ENCODE measurements at places on chromosomes 16 and 17.

DNA sequence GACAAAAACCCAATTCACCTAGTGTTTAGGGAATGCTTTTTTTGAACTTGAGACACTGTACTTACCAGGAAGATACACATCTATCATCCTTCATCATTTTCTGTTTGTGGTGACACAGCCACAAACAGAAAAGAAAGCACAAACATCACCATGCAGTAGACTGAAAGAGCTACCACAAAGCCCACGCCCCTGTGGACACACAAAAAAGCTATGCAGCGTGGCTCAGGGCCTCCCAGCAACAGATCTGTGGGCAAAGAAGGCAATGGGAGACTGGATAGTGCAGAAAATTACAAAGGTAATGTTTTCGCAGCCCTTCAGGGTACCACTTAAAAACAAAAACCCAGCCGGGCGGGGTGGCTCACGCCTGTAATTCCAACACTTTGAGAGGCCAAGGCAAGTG lies 9.6 kb downstream of the COTL1 start:
- DNase-seq, result no peak

GRCh38 chr16:13561291-13562070 lies 358.5 kb upstream of the ERCC4 start:
- no peak for DNase-seq

GRCh38 chr17:74919440-74920305 lies 3.4 kb downstream of the USH1G start:
- DNase-seq, result no peak

DNA sequence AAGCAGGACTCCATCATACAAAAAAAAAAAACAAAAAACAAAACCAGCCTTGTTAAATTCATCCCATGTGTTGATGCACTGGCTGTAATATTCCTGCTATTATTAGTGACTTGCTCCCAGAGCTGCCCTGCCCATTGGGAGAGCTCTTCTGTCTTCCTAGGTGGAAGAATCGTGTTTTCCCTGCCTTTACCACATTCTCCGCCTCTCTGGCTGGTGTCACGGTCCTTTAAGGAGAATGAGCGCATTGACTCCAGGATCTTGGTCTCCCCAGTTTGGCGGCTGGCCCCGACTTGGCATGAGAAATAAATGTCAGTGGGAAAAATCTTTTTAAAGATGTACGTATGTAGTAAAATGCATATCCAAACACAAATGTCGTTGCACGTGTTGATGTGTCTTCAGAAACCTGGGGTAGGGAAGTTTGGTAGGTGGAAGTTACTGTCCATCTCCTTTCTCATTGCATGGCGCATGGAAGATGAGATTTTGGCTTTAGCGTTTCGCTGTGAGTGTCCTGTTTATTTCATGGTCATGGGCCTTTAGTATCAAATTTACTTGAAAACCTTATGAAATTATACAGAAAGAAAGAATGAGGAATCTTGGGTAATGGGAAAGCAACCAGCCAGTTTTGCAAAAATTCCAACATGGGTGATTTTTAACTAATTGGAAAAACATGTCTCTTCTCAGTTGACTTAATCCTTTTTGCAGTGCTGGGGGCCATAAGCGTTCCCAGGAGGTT lies 15.5 kb downstream of the RMI2 start:
- no peak for DNase-seq

- peak; percentile 7 for DNase-seq
Measured at GRCh38 chr17:80034791-80035686, 633 bp downstream of the TBC1D16 start.

- peak; percentile 63 for DNase-seq
Measured at GRCh38 chr17:39863918-39864746, at the start of gene IKZF3. IKZF3 (minus strand) TSS chr17:39864312; CDS start chr17:39864126, 186 bp downstream.

- DNase-seq, result no peak
Measured at GRCh38 chr16:11050944-11051343, 106.6 kb downstream of the CLEC16A start.

- peak; percentile 27 for DNase-seq
Measured at GRCh38 chr17:63446753-63447470, 806 bp upstream of the CYB561 start.

DNA sequence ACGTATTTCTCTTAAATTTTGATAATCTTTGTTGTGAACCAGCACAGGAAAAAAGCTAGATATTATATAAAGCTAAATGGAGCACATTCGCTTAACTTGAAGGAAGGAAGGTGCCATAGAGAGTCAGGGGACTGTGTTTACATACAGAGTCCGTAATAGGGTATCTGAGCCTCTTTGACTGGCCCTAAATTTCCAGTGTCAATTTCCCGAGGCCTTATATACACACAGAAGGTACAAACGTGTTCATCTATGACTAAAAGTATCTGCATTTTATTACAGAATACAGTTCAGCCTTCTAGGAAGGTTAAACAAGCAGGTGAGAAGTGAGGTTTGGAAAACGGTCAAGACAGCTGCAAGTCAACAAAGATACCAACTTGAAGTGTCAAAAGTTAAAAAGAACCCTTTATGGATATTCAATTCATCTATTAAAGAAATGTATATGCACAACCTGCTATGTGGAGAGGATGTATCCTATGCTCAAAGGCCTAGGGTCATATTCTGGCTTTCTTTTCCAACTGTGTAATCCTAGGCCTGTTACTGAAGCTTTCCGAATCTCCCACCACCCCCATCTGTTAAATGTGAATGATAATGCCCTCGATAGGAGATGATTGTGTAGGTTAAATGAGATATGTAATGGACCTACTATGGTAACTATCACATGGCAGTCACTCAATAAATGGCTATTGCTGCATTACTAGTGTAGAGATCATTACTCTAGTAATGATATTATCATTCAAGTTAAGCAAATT lies 263.7 kb upstream of the MAF start:
- no peak for DNase-seq

- no peak for DNase-seq
Measured at GRCh38 chr17:14434506-14434905, 133.6 kb downstream of the HS3ST3B1 start.

DNA sequence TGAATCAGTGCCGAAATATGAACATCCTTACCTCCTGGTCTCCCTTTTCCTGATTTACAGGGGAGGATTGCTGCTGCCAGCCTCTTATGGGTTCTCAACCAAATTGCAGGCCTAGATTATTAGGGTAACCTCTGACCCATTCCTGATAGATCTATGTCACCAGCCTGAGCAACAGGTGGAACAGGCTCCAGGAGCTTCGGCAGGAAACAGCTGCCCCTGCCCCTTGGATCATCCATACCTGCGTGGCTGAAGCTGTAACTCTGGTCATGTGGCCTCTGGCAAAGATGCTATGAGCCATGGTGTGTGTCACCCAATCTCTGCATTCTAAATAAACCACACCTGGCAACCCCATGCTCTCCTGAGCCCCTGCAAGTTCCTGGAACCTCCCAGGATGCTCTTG lies 18.4 kb upstream of the RBBP6 start:
- DNase-seq, result no peak

Data from activated naive CD4-positive, alpha-beta T cell (primary cell).